Fibroblast of gingiva (primary cell): ENCODE measurements at places on chromosomes 6 and 20.

DNA sequence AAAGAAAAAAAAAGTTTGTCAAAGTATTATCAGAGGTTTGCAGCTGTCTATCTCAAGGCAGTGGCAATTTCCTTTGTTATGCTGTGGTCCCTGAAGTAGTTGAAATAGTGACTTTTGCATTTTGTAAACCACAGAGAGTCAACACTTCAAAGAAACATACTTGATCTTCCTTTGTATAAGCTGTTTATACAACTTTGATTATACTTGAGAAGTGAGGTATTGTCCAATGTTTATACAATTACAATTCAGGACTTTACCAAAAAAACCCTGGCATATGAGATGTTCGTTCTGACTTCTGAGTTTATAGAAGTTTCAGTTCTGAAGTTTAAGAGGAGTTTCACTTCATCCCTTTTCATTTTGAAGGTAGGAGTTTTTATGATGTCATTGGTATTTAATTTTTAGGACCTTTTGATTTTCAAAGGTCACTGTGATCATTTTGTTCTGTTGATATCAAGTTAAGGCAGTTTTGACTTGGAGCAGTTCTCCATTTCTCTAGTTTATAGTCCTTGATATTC, 4.0 kb downstream of the STK4 start:
- no peak for DNase-seq

DNA sequence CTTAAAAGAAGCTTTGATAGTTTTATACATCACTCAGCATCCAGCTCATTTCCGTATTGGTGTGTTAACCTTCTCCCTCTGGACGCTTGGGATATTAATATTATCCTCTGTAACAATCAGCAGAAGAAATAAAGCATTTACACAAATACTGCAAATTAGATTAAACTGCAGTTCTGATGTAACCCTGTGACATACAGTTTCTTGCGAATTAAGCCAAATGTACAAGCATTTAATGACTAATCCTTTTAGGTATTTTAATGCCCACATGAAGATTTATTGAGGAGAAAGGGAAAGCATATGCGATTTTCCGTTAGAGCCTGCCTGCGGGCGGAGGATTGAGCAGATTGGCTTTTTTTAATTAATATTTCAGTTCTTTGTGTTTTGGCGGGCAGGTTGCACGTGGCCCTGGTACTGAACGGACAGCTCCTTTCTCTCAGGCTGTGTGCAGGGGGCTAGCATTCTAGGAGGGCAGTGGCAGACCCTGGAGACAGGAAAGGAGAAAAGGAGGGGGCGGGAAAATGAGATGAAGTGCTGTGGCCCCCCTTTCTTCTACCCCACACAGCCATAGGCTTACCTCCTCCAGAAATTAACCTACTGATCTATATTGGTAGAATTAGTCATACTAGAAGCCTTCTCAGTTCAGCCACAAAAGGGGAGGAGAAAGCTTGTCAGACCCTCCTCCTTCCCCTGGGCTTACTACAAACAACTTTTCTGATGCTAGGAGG, 14.1 kb upstream of the TFAP2D start:
- DNase-seq = no peak

DNA sequence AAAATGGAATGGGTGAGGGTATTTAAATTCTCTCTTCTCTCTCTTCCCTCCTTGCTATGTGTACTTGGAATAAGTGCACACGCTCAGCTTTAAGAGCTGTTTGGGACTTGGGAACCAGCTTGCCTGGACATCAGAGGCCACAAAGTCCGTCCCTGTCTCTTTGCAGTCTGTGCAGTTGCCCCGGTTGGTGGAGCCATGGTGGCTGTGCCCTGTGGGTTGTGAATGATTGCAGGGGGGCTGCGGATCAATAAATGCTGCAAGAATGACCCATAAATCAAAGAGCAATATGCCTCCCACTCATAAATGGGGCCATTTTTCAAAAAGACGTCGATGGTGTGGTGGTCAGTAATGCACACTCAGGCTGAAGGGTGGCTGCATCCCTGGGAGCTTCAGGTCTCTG, 135.1 kb upstream of the CST7 start:
- no peak for DNase-seq

GRCh38 chr6:45609141-45609638, 231.5 kb upstream of the SUPT3H start:
- DNase-seq = peak; percentile 74

- DNase-seq = peak; percentile 23
Observed at GRCh38 chr20:34824452-34824805, 1.0 kb downstream of the NCOA6 start.

GRCh38 chr6:142871910-142872331, 73.1 kb downstream of the HIVEP2 start:
- peak; percentile 59 for DNase-seq

GRCh38 chr6:119170447-119171087, 92.1 kb upstream of the FAM184A start:
- no peak for DNase-seq

GRCh38 chr6:33392595-33392948, 949 bp downstream of the KIFC1 start:
- no peak for DNase-seq

DNA sequence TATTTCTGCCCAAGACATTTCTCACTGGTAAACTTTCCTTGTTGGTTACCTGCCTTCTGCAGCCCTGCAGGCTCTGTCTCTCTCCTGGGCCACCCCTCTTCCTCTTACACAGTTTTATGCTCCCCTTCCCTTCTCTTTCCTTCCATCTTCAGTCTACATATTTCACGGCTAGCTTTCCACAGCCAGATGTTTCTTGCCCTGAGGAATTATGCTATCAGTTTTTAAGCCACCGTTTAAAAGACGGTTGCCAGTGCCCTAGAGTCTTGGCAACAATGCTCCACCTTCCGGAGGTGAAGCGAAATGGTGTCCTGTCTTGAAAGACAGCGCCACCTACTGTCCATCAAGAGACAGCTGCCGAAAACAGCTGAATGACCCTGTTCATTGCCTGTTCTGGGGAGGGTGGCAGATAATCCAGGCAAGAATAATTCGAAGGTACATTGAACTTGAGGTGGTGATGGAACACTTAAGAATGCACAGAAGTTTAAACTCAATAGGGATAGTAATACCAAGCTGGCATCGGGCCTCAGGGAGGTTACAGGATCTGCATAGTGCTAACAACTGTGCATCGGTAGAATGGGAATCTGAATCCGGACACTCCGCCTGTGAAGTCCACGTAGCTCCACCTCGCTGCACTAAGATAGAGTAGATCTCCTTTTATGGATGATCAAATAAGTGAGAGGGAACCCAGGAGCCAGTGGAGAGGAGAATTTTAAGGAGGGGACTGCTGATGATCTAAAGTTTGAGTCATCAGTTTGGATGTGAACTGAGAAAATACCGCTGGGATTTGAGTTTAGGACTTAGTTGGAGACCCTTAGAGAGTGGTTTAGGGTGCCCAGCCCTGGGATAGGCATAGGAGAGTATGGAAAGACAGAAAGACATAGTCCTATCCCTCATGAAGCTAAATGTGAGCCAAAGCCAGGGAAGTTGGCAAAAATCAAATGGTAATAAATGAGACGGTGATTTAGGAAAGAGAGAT, 4.8 kb upstream of the TRIM40 start:
- DNase-seq = peak; percentile 82

DNA sequence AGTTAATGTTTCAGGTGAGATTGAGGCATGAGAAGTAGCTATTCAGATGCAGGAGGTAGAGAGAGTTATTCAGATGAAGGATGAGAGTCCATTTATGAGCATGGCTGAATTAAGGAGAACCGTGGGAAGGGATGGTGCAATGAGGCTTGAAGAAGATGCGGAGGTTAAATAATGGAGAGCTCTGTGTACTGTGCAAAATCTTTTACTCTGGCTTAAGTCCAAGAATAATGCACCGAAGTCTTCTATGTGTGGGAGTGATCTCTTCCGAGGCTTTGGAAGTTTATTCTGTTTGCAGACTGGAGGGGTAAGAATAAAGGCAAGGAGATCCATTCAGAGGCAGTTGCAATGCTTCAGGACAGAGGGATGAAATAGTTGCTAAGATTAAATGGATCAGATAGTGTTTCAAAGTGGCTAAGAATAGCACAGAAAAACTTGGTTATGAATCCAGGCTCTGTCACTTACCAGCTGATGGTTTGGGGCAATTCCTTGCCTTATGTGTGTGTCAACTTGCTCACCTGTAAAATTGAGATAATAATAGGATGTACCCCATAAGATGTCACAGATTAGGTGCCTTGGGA, 467.1 kb downstream of the HDGFL1 start:
- DNase-seq = no peak
